CD8-positive, alpha-beta T cell (primary cell): ENCODE measurements at places on chromosomes 2 and 18.

- DNase-seq, result no peak
Observed at GRCh38 chr2:182924306-182924705, 57.9 kb upstream of the FRZB start.

- no peak for DNase-seq
Observed at GRCh38 chr2:7849027-7849426, 832.8 kb upstream of the ID2 start.

DNA sequence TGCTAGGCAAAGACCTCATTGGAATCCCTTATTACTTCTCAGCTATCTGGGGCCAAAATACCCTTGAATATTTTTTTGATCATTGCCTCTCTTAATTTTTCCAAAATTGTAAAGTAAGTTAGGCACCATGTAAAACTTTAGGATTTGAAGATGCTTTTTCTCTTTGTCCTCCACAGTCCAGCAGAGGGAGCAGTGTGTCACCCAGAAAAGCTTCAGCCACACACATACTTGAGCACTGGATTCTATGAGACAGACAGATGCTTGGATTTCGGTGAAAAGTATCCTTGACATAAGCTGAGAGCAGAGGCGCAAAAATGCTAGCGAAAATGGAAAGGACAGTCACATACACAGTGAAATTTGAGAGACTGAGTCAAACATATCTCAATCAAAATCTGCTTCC is 74.7 kb upstream of the KCNJ3 start:
- DNase-seq, result peak; percentile 3

- peak; percentile 35 for DNase-seq
Observed at GRCh38 chr18:80108121-80108536, 933 bp upstream of the ADNP2 start.

GRCh38 chr2:181859123-181859522 is 32.4 kb upstream of the ITPRID2 start:
- DNase-seq, result no peak

GRCh38 chr18:23578891-23579653 is 7.2 kb downstream of the NPC1 start:
- DNase-seq, result no peak

DNA sequence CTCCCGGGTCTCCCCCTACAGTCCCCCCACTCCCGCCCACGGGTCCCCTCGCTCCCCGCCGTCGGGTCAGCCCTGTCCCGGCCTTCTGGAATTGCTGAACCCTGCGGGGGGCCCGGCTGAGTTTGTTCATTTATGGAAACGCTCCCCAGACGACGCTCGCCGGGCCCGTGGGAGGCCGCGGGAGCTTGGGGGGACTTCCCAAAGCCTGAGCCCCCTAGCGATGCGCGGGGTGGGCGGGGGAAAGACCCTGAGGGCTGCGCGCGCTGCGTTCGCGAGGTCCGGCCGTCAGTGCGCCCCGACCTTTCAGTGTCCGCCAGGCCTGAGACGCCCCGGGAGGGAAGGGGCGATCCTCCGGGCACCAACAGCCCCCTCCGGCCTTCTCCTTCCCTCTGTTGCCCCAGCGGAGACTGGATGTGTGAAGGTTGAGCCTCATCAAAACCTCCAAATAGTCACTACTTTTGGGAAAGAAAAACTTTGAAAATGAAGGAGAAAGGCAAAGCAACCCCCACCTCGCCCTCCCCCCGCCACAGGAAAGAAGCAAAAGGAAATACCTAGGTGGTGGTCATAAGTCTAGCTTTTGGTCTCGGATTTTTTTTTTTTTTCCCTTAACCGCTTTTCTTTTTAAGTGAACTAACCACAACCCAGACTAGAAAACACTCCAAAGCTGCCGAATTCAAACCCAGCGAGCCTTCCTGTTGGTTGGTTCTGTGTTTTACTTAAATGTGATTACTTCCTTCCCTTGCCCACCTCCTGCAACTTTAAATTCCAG is 509 bp upstream of the CYS1 start:
- no peak for DNase-seq

DNA sequence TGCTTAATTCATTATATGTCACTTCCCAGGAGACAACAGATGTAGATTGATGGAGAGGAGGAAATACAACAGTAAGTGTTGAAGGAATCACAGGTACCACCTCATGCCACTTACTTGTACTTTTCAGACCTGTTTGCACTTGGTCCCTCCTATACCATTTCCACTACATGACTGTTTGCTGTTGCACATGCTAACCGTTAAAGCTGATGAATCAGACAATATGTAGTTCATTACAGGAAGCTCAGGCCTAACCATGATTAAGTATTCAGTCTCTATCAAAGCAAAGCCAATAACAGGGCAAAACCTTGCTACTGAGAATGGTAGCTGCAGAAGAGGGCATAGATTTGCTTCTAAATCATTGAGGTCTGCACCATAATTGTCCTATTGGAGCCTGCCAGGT is 30.2 kb upstream of the GRP start:
- no peak for DNase-seq

- DNase-seq, result peak; percentile 18
Observed at GRCh38 chr2:157302492-157303099, 23.0 kb downstream of the ERMN start.
